ENCODE measurements at places on chromosomes 3 and 15.

DNA sequence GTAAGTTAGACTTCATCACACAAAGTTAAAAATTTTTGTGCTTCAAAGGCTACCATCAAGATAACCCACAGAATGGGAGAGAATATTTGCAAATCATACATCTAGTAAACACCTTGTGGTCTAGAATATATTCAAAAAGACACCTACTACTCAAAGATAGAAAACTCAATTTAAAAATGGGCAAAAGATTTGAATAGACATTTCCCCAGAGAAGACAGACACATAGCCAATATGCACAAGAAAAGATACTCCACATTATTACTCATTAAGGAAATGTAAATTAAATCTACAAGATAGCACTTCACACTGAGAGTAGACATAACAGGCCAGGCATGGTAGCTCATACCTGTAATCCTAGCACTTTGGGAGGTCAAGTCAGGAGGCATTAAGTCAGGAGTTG, 87.8 kb upstream of the MANF start:
- no peak for DNase-seq

DNA sequence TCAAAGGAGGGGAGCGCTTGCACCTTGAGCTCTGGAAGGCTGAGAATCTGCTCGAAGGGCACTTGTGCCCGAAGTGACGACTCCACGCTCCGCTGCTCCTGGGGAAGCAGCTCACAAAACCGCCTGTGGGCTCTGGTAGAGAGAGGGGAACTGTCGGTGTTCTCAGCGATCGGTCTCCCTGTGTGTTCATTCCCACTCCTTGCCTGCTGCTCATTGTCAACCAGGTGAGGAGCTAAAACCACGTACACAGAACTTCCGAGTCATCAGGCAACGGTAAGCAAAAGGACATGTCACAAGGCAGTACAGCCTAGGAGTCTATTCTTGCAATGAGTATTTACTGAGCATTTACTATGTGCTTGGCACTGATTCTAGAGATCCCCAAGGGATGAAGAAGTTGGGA, 1.5 kb downstream of the CIB1 start:
- DNase-seq: no peak

DNA sequence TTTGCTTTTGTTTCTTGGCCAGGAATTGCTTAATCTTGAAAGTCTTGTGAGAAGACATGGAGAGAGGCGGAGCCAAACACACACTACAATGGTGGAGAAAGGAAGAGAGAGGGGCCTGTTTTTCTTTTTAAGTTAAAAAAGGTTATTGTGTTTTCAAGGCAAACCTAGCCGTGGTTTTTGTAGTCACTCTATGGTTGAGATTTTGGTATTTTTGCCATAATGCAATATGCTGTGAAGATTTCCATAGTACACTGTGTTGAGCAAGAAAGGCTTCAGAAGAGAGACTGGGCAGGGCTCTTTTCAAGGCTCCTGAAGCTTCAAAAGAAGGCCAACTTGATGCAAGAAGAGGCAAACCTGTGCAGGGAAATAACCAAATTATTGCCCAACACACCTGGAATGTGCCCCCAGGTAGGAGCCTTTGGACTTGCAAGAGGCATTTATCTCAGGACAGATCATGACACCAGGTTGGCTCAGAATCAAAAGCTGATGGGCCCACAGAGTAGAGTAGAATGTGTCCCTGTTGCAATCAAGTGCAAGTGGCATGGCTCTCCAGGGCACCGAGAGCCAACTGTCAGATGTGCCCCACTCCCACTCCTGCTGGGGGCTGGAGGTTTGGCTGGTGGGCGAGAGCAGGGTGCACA, 22.1 kb downstream of the AMOTL2 start:
- DNase-seq: no peak

- DNase-seq: no peak
Observed at GRCh38 chr3:150069633-150070032, 98.9 kb upstream of the PFN2 start.

DNA sequence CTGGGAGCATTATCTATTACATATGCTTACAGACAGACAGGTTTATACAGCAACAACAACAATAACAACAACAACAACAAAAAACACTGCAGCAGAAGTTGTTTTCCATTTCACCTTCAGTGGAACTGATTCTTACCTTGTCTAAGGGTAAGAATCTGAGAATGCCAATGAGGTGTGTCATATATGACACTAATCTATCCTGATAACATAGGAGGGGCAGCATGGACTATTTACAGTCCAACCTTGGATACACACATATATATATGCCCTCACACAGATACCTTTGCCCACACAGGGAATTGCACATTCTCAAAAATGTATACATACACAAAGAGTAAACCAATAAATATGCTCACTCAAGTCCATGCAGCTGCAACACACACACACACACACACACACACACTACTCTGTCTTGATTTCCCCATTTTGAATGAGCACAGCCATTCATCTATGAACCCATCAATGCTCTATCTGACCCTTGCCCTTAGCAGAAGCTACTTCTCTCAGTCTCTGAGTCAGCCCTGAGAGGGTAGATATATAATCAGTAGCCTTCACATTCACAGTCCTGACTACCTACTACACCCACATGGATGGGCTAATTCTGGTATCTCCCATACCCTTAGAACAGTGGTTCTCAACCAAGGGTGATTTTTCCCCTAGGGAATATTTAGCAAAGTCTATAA, 9.7 kb upstream of the TRANK1 start:
- DNase-seq: no peak

DNA sequence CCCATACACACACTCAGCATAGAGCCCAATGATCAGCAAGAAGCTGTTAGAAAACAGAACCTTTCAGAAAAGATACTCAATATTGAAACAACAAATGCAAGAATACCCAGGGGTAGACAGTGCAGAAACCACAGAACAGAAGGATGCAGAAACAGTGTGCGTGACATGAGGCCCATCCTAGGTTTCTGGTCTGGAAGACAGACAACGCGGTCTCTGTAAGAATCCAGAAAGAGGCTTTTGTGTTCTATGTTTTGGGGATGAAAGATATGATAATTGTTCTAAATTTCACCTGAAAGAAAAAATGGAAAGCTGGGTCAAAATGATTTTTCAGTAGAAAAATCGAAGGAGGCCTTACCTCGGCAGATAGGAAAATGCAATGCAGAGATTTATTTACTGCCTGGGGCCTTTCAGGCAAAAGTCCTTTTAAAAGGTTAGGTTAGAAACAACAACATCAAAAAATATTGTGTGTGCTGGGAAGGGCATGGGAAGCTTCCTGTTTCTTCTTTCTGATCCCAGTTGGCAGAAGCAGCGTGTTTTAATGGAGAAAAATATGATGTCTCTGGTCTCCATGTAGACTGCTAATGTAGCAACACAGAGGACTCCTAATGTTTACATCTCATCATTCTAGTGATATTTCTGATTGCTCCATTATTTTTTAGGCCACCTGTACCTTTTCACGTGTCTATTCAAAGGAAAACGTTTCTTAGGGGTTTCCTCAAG, 17.0 kb downstream of the SYNM start:
- no peak for DNase-seq
